ENCODE measurements at places on chromosomes 4 and X.

- no peak for DNase-seq
These were observed 27.4 kb downstream of the GBA3 start for GRCh38 chr4:22720091-22720490.

DNA sequence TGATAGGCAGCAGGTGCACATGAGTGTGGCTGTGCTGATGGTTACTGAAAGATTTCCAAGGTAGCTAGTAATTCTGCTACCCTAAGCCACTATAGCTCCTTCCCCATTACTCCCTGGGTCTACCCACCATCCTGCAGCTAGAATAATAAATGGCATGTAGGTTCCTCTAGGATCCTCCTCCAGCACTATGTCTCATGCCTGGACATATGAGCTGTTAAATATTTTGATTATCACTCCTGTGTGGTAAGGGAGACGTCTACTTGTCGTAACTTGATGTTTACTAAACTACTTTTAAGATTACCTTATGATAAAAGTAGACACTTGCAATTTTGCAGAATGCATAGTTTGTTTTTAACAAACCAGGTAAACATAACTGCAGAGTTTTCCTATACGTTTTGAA, 35.5 kb downstream of the TET2 start:
- DNase-seq, result no peak

GRCh38 chrX:72137846-72138495, 6.3 kb upstream of the RTL5 start:
- no peak for DNase-seq

- no peak for DNase-seq
These were observed 227.0 kb upstream of the RASGEF1B start for GRCh38 chr4:81698538-81699296.

GRCh38 chr4:121800961-121801714, at the start of gene EXOSC9:
EXOSC9 (plus strand) TSS chr4:121801323; CDS start chr4:121801425, 102 bp downstream.
- peak; percentile 96 for DNase-seq

DNA sequence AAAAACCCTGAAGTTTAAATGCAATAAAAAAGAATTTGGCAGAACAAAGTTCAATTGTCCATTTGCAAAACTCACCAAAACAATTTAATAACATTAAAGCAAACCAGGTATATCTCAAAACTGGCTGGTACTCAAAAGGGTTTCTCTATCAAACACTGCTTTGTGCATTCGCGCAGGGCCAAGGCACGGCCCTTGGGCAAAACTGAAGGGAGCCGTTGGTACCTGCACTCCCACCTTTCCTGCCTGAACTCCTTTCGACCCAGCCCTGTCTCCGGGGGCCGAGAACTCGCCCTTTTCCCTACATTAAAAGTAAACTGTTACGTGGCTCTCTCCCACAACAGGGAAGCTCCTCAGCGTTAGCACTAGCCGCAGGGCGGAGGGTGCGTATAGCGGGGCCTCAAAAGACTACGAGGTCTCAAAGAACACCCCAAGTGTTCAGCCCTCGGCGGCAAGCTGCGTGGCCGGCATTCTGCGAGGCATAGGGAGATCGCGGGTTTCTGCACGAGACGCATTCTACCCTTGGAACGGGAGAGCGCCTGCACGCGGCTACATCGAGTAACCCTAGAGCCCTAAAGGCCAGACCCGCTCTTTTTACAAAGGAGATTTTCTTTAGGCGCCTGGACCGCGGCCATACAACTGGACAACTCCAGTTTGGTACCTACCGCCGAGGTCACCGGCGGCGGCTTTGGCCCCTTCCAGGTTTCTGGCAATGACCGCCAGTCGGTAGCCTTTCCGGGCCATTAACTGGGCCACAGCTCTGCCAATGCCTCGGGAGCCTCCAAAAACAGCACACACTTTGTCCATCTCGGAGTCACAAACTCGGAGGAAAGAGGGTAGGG, 550 bp downstream of the CBR4 start:
- peak; percentile 68 for DNase-seq

- DNase-seq, result no peak
These were observed 765.6 kb upstream of the TENM3 start for GRCh38 chr4:181477591-181477990.

- no peak for DNase-seq
These were observed 76.9 kb upstream of the SMAD1 start for GRCh38 chr4:145404761-145405160.

DNA sequence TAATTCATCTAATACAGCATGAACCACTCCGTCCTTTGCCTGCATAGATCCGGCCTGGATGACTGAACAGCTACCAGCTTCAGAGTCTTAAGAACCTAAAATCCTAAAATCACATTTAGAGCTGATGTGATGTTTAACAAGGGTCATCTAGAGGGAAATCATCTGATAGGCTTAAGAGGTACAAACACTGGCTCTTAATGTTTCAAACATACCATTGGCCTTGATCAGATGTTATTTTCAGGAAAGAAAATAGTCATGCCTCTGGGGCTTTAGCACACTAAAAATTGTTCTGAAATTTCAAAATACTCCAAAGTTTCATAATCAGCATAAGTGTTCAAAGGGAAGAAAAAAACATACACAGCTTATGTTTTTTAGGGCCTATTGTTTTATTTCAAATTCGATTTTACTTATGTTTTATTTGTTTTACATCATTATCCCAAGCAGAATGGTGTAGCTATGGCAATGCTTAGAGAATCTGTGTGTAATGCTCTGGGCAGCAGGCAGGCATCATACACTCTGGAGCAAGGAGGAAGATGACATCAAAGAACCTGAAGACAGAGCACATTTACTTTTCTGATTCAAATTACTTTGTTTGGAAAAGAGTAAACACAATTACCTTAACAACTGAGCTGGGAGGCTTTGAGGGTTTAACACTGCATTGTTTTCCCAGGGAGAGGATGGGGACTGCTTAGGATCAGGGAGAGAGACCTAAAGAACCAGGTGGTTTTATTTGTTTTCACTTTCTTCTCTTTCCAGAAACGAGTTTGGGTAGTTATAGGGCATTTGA, 25.3 kb upstream of the LEF1 start:
- no peak for DNase-seq

DNA sequence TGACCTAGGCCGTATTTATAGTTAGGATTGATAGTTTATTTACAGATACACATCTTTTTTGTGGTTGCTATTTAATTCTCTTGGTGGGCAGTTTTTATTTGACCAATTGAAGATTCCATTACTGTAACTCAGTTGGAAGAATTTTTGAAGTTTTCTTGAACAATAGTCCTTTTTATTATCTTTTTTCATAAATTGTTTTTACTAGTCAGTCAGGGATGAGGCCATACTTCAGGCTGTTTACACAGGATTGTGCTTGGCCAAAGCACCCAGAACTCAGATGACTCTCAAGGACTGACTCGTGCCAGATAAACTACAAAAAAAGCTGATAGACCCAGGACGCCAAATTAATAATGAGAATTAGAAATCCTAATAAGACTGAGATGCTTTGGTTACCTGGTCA, 7.0 kb downstream of the HERC3 start:
- no peak for DNase-seq

- no peak for DNase-seq
These were observed 773 bp downstream of the DAPP1 start for GRCh38 chr4:99817309-99817890.

- DNase-seq, result no peak
These were observed 44.1 kb downstream of the SMIM20 start for GRCh38 chr4:25958110-25958509.

DNA sequence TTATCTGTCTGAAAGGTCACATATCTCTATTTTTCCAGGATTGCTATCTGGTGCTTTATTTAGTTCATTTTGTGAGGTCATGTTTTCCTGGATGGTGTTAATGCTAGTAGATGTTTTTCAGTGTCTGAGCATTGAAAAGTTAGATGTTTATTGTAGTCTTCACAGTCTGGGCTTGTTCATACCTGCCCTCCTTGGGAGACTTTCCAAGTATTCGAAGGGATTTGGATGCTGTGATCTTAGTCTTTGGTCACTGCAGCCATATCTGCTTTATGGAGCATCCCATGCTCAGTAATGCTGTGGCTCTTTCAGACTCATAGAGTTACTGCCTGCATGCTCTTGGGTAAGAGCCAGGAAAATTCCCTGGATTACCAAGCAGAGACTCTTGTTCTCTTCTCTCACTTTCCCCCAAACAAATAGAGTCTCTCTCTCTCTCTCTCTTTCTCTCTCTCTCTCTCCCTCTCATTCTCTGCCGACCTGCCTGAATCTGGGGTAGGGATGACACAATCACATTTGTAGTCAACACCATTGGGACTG, 130.0 kb downstream of the AR start:
- no peak for DNase-seq

GRCh38 chr4:119725011-119725410, 96.4 kb upstream of the PDE5A start:
- no peak for DNase-seq

DNA sequence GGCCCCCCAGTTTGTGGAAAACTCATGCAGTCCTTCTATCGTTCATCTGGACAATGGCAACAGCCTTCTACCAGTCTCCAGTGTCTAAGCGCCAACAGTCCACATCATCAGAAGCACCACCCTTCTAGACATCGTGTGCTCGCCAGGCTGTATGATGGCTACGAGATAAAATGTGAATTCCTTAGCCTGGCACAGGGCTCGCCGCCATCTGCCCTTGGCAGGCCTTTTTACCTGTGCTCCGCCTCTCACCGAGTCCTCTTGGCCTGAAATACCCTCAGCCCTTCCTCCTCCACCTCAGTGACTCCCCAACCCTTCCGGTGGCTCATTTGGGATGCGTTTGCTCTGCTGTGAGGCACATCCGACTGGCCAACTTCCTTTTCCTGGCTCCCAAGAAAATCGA, 15.9 kb upstream of the STS start:
- DNase-seq, result no peak

DNA sequence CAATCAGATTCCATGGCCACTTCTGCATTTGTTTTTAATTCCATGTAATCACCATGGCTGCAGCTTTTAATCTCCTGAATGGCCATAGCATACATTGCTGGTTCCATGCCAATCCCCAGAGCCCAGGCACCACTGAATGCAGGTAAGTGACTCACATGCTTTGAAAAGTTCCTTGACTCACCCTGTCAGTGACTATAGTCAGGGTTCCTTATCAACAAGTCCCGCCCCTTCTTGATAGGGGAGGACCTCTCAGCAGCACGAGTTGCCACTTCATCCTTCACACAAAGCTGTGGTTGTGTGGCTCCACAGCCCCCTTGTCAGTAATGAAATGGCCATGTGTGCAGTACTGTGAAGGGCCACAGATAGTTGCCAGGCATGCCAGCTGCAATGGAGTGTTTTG, 516.6 kb downstream of the PPARGC1A start:
- no peak for DNase-seq

GRCh38 chr4:173177232-173177631, 8.6 kb downstream of the GALNT7 start:
- DNase-seq, result no peak

DNA sequence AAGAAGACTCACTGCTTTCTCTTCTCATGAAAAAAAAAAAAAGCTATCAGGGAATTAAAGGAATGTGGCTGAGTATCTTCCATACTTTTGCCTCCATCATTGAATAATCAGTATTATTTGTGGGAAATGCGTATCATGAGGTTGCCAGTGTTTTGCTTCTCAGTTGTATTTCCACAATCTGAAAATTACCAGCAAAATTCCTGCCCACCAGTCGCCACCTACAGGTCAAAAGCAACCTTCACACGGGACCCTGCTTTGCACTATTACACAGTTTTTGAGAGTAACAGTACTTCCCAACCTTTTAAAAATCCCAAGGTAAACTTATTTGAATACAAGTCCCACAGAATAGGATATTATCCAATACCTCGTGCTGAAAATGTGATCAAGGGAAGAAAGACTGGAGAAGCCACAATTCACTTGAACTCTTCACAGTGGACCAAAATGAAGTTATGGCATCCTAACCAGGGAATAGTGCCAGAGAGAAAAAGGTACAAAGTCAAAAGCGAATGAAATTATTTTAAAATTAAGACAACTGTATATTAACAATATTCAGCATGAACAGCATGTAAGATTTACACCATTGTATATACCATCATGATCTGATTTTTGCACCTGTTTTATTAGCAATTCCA, 30.4 kb downstream of the PGRMC1 start:
- DNase-seq, result peak; percentile 21

DNA sequence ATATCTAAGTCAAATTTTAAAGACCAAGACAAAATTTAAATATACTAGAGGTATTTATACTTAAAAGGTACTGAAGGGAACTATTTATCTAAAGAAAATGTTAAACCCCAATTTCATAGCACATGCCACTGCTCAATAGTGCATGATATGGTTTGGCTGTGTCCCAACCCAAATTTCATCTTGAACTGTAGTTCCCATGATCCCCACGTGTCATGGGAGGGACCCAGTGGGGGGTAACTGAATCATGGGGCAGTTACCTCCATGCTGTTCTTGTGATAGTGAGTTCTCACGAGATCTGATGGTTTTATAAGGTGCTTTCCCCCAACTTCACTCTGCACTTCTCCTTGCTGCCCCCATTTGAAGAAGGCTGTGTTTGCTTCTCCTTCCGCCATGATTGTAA, 32.3 kb downstream of the MAML3 start:
- no peak for DNase-seq

DNA sequence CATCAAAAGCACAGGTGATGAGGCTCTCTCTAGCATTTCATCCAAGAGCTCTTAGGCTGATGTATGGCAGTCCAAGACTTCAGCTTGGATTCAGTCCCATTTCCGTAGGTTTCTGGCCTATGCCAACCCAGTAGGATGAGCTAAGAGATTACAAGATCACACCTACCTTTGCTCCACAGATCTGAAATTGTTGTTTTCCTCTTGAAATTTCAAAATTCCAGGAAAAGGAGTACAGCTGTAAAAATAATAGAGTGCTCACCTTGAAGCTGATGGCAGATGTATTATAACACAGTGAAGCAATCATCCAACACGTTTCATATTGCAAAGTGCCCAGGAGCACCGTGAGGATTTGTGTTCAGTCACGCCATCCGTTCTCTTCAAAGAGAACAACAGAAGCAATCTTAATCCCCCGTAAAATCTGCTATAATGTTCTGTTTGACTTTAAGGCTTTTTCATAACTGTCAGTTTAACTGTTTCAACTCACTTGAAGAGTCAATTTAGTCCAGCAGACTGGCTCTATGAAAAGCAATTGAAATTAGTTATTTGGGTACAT, 137.5 kb downstream of the CPE start:
- DNase-seq, result no peak

DNA sequence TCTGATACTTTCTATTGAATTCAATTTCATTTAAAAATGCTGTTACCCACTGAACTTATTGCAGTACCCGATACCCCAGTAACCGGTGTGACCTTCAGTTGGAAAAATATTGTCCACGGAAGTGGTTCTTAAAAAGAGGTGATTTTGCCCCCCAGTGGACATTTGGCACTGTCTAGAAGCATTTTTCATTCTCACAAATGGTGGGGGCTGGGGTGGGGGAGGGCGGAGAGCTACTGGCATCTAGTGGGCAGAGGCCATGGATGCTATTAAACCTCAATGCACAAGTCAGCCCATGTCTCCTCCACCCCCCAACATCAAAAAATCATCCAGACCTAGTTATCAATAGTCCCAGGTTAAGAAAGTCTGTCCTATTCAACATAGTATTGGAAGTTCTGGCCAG, 19.6 kb upstream of the CHM start:
- DNase-seq, result no peak

DNA sequence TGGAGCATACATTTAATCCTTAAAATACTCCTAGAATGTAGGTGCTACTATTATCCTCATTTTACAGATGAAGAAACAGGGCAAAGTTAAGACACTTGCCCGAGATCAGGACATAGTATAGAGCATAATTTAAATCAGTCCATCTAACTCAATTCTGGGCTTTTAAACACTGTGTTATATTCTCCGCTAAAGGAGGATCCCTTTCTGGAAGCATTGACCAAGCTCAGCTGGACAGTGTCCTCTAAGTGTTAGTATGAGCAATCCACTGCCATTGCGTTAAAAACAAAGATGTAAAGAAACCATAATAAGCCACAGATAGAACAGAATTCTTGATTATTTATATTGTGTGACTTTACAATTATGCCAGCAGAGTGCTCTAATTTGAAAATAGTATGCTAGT, 207.0 kb downstream of the ARHGAP24 start:
- DNase-seq, result no peak

Measured in activated T-cell treated with anti-CD3 and anti-CD28 coated beads, Interleukin-2, amount 50 U/mL, for 1 hour (primary cell).